ENCODE measurements at places on chromosomes 1 and 21.
A peak's percentile ranks its signal among the peaks of the same experiment; 100 is the strongest.

DNA sequence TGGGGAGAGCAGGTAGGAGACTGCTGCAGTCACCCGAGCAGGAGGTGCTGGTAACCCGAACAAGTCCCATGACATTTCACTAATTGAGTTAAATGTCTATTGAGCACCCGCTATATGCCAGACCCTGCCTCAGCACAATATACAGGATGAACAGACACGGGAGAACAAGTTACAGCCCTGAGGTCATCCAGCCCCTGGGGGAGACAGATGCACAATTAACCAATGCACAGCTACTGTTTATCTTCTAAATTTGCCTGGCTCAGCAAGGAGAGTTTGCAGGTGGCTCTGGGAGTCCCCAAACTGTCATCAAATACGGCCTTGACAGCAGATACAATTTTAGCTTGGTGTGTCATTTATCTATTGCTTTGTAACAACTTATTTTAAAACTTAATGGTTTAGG lies 18.1 kb downstream of the CITED4 start:
- no peak for DNase-seq

GRCh38 chr1:103129255-103129654 lies 20.9 kb upstream of the COL11A1 start:
- DNase-seq, result no peak

DNA sequence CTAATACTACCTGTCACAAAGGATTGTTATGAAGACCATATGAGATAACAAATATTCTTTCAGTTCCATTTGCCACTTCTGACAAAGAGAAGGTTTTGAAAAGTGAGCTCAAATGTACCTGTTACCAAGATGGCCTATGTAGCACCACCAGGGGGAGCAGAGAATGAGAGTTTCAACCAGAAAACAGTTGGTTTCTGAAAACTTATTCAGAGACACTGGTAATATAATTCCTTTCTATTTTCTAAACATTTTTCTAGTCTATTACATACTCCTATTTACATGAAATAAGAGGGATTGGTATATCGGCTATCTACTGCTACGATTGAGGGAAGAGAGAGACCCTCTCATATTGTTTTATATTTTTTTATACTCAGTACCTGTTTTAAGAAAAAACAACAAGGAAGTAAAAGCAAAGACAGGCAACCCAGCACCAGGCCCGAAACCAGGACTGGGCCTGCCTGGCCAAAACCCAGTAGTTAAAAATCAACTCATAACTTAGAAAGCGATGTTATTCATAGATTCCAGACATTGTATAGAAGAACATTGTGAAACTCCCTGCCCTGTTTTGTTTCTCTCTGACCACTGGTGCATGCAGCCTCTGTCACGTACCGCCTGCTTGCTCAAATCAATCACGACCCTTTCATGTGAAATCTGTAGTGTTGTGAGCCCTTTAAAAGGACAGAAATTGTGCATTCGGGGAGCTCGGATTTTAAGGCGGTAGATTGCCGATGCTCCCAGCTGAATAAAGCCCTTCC lies 48.3 kb downstream of the IL23R start:
- peak; percentile 52 for DNase-seq

DNA sequence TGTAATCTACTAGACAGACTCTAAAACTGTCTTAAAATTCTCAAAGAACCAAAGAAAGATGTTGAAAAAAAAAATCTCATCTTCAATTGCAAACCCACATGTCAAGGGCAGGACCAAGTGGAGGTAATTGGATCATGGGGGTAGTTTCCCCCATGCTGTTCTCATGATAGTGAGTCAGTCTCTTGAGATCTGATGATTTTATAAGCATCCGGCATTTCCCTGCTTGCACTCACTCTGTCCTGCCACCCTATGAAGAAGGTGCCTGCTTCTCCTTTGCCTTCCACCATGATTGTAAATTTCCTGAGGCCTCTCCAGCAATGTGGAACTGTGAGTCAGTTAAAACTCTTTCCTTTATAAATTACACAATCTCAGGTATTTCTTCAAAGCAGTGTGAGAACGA lies 257.0 kb downstream of the HHIPL2 start:
- DNase-seq, result no peak

GRCh38 chr1:229273507-229274232 lies 2.8 kb downstream of the RAB4A start:
- DNase-seq, result no peak

DNA sequence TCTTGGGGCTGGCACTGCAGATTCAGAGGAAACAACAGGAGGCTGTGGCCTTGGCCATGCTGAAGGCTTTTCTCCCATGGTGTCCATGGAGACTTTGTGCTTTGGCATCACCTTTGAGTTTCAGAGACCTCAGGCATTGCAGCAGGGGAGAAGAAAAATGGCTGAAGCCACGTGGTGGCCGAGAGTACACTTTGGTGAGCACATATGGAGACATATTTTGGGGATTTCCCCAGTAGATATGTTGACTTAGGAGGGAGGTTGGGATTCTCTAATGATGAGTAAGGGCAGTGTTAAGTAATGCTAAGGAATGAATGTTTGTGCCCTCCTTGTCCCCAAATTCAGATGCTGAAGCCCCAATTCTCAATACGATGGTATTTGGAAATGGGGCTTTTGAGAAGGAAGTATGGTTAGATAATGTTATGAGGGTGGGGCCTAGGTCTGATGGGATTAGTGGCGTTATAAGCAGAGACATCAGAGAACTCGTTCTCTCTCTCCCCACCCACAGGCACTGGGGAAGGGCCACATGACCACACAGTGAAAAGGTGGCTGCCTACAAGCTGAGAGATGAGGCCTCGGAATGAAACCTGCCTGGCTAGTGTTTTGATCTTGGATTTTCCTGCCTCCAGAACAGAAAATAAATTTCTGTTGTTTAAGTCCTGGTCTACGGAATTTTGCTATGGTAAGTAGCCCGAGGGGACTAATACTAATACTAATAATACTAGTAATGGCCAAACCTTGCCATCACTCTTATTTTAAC lies 98.6 kb downstream of the TBX19 start:
- no peak for DNase-seq

GRCh38 chr1:184329245-184329953 lies 57.4 kb upstream of the C1orf21 start:
- no peak for DNase-seq
